ENCODE measurements at places on chromosomes 13 and 19.

DNA sequence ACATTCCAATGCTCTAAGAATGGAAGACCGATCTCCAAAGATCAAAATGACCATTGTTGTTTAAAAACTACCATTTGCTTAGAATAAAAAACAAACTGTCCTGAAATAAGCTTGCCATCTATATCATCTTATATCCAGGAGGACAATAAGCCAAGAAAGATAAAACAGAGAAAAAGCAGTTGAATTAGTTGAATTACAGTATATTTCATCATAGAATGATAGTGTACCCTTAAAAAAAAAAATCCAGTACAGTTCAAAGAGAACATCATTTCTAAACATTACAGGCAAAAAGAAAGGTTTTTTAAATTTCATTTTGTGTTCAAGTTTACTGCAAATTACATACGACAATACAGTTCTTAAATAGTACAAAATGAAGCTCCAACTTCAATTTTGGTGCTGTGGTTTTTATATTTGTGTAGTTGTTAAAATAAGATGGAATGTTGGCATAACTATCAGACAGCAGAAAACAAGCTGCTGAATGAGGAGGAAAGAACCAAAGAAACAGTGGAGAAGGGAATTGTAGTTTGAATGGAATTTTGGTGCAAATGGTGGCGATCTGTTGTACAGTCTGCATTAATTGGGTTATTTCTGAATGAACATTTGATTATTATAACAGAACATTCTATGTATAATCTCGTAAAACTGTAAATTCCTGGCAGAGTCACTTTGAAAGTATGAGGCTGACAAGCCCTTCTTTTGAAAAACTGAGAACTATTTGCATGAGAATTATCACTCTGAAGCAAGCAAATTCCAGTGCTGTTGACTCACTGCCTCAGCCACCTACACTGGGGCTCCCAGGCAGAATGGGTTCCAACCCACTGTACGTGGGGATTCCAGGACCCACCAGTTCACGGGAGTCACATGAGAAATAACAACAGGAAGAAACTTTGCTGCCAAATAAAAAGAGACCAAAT, 37.7 kb downstream of the LHFPL6 start:
- DNase-seq = no peak

DNA sequence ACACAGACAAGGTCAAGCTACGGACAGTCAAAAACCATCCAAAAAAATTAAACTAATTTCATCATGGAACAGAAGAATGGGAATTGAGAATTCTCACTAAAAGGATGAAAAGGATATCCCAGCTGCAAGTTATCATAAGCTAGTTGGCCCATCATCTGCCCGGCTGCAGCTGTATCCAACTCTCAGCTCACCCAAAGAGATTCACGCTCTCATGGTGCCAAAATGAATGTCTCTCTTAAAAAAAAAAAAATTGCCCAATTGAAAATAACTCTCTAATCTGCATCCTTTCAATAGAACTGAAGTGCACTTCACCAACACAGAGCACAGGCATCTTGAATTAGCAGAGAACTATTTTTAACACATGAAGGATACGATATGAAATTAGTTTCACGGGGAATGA, 20.0 kb downstream of the ENOX1 start:
- DNase-seq = no peak

DNA sequence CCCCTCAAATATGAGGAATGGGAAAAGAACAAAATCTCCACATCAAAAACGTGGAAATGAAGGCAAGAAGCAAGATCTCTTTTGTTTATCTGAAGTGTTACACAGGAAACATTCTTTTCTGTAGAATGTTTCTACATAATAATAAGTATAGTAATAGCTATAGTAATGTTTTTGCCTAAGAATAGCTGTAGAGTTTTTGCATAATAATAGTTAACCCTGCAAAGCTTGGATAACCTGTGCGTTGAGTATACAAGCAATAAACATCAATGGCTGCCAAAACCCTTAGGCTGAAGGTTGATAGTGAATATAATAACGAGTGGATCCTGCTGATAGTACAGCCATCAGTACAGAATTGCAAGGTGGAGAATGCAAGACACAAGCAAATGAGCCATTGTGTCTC, 11.1 kb upstream of the LILRA5 start:
- DNase-seq = no peak

GRCh38 chr13:93680329-93680728, 453.7 kb downstream of the GPC6 start:
- DNase-seq = no peak

- DNase-seq = no peak
These were observed 137.5 kb downstream of the KCNRG start for GRCh38 chr13:50152655-50153309.

DNA sequence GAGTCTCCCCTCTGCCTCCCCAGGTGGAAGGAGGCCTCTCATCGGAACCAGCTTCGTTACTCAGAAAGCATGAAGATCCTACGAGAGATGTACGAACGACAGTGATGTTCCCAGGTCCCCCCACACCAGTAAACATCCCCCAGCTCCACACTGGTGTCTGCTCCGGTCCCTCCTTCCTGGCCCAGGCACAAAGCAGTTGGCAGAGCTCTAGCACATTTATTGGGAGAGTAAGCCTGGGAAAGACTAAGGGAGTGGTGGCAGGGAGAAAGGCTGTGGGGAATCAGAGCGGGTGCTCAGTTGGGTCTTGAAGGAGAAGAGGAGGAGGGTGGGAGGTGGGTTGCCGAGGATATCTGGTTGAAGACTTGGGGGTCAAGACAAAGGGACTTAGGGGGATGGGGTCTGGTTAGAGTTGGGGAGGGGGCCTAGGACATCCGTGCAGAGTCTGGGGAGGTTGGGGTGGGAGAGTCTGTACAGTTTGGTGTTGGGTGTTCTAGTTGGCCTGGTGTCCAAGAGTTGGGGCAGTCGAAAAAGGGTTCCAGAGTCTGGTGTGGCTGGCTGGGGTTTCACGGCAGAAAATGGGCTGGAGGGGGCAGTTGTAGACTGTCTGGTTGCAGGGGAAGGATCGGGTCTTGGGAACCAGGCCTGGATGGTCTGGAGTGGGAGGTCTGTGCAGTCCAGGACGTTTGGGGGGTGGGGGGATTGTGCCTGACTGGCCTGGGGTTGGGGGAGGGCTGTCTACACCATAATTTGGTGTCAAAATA, 2.3 kb downstream of the HSPB6 start:
- DNase-seq = no peak

Data from NCI-H774 (cell line).